Fibroblast of the conjunctiva (primary cell): ENCODE measurements at places on chromosomes 6 and 20.

GRCh38 chr6:30726506-30727413 is 6.6 kb downstream of the TUBB start:
- no peak for DNase-seq

- DNase-seq: no peak
Observed at GRCh38 chr20:57062696-57063270, 203.7 kb downstream of the BMP7 start.

DNA sequence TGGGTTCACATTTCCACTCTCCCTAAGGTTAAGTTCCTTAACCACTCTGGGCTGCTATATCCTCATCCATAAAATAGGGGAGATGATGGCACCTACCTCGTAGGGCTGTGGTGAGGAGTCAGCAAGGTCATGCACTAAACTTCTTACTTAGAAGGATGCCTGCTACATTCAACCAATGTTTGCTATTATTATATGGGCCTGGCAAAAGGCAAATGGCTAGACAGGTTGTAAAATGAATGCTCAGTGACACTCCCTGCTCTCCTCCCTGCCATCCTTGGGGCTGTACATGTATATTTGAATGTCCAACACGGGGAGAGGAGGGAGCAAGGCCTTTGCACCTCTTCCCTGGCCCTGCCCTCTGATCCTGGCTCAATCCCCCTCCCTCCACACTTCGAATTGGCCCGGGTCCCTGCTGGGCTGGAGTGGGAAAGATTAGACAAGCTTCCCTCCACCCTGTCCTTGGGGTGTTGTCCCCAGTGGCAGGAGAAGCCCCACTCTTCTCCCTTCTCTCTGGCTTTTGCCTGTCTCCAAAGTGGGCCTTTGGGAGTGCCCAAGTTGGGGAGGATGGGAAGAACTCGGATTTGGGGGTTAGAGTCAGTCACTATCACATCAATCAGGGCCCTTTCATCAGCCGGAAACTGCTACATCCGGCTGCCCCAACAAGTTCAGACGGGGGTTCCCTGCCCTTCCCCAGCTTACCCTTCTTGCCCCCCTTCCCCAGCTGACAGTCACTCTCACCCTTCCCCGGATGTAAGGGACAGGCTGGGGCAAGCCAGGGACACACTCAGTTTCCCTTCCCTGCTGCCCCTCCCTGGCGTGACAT is 36.3 kb upstream of the VEGFA start:
- no peak for DNase-seq

DNA sequence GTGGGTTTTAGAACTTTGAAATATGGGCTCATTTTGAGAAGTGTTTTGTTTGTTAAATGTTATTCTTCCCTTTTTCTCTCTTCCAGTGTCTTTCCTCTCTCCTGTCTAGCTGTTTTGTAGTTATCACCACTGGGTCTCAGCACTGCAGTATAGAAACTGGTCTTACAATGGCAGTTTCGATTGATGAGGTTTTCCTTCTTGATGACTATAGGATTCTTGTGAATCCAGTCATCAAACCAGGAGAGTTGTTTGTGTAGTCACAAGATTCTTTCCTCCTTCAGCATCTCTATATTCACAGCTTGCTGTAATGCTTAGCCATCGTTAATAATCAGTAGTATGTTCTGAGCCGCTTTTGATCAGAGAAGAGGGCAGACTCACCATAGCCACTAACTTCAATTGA is 172.3 kb downstream of the OGFRL1 start:
- DNase-seq: no peak

DNA sequence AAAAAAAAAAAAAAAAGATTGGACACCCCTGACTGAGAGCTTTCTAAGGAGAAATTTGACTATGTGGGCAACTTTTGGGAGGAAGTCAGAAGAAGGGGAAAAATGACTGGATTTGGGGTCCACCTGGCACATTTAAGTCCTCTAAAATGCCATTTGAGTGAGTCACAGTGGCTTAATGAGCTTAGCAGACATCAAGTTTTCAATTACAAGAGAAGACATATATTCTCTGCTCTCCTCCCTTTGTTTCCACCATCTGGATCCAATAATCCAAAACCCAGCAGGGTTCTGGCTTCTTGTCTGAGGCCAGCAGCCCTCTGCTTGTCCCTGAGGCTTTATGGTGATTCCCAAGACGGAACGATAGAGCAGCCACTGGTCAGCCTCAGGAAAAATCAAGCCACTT is 6.9 kb downstream of the PI3 start:
- DNase-seq: no peak

DNA sequence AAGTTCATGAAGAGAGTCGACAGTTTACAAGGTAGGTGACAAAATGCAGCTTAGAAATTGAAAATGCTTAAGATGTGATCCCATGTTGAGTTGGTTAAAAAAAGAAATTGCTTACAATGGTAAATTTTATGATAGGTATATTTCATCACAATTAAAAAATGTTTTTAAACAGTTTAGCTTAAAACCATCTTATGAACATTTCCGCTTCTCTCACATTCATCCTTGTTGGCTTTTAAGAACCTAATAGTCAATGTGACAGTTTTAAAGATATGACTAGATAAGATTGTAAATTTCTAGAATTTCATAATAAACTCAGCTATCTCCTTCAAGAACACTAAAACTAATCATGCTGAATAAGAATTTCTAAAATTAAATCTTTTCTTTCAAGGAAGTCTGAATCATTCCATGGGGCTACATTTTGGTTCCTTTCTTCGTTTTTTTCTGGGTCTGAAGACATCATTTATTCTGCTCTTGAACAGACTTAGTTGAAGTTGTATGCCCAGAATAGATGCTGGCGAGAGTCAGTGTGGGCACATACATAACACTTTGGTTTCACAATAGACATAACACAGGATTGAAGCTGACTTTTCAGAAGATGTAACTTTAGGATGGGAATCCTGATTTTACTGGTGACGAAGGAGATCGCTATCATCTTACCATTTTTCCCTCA is 35.9 kb upstream of the LTV1 start:
- DNase-seq: no peak

DNA sequence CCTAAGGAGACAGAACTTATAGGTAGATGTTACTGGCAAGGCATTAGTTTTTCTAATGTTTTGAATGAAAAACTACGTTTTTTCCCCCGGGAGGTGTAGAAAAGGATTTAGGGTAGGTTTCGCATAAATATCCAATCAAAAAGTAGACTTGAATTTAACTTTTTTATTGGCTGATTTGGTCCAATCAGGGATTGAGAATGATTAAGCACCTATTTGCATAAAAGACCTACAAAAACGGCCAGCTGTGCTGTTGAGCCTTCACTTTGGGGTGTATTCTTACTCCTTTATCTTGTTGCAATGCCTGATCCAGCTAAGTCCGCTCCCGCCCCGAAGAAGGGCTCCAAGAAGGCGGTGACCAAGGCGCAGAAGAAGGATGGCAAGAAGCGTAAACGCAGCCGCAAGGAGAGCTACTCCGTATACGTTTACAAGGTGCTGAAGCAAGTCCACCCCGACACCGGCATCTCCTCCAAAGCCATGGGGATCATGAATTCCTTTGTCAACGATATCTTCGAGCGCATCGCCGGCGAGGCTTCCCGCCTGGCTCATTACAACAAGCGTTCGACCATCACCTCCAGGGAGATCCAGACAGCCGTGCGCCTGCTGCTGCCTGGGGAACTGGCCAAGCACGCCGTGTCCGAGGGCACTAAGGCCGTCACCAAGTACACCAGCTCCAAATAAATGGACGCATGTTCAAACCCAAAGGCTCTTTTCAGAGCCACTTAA is 113.5 kb upstream of the BTN3A2 start:
- DNase-seq: peak; percentile 94

DNA sequence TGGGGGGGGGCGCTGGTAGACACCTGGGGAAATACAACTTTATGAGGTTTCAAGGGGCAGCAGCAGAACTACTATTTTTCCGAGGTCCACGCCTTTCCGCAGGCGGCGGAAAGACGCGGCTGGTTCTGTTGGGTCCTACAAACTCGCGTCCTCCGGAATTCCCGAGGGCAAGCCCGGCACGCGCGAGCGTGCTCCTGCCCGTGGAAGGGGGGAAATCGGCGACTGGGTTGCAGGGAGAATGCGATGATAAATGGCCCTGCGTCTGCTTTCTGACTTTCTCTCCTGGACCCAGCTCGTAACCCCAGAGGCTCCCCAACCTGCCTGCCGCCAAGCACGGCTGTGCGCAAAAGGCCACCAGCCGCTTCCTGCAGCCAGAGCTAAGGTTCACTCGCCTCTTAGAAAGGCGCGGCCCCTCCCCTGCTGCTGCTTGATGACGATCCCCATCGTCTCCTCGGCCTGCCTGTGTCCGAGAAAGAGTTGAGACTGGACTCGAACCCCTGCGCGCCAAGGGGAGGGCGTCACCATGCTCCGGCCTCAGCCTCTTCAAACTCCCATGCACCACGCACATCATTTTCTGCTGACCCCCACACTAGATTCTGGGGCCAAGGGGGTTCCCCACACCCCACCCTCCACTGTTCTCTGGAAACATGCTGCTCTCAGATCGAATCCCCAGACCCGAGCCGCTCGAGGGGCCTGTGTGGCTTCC is 6.7 kb downstream of the FOXA2 start:
- no peak for DNase-seq

- DNase-seq: peak; percentile 23
Observed at GRCh38 chr20:46174469-46175126, 56.5 kb downstream of the CD40 start.

- no peak for DNase-seq
Observed at GRCh38 chr6:47922391-47922790, 140.6 kb downstream of the OPN5 start.

DNA sequence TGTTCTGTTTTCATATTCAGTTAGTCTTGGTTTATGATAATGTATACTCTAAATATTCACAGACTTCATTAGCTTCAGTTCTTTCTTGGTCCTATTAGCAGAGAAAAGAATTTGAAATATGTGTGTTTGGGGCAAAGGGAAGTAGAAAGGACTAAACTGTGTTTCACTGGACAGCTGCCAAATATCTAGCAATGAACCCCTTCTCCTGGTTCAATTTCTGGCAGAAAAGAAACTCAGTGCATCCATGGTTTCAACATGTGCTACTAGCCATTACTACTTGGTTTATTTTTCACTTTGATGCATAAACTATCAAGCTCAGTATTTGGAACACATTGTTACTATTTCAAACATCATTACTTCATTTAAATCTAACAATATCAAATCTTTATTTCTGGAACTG is 43.6 kb downstream of the FBXL4 start:
- DNase-seq: no peak

- no peak for DNase-seq
Observed at GRCh38 chr20:44541992-44542391, 20.1 kb upstream of the SERINC3 start.

DNA sequence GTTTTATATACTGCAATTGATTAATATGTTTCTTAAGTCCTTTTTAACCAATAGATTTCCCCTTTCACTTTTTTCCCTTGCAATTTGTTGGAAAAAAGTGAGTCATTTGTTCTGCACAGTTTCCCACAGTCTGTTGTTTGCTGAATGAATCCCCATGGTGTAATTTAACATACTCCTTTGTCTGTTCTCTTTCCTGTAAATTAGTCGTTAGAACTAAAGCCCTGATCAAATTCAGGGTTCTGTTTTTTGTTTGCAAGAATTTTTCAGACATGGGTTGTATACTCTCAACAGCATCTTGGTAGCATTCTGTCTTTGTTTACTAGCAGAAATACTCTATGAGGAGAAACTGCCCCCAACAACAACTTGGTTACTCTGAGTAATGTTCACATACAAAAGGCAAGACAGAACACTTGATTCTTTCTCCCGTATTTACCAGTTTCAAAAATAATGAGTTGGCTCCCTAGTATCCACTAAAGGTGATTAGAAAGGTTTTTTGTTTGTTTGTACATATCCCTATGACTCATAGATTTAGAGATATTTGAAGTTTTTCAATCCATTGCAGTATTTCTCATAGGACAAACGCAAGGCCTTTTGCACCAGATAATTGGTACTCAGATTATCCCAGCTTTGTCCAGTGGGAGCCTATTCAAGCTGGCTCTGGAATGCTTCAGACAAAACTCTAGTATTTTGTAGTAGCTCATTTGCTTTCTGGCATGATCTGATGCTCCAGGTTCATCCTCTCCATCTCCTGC is 16.5 kb downstream of the BLOC1S5 start:
- DNase-seq: no peak

DNA sequence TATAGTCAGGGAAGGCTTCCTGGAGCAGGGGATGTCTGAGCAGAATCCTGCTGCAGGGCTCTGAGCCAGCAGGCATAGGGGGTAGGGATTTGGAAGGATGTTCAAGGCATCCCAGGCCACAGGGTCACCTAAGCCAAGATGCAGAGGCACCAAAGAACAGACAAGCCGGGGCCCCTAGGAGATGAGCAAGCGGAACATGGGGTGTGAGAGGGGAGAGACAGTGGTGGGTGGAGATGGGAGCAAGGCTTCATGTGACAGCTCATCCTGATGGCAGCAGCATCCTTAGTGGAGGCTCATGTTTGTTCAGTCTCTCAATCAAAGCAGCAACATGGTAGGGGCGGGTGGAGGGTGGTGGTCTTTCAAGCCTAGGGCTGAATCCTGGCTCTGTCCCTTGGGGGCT is 29.8 kb upstream of the TCP11 start:
- no peak for DNase-seq

GRCh38 chr6:99241905-99242534 is 107.5 kb downstream of the FAXC start:
- peak; percentile 4 for DNase-seq

DNA sequence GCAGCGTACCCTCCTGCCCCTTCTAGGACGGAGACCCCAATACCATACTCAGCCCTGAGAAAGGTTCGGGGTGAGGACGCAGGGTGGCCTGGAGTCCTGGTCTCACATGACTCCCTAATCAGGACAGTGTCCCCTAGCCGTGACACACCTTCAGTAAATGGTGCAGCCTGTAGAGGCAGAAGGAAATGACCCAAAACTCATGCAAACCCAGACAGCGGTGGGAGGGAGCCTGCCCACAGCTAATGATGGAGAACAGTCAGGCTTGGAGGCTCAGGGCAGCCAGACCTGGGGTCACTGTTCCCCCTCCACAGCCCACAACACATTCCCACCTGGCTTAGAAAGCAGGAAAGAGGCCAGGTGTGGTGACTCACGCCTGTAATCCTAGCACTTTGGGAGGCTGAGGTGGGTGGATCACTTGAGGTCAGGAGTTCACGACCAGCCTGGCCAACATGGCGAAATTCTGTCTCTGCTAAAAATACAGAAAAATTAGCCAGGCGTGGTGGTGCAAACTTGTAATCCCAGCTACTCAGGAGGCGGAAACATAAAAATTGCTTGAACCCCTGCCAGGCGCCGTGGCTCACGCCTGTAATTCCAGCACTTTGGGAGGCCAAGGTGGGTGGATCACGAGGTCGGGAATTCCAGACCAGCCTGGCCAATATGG is 8.8 kb upstream of the HMGA1 start:
- DNase-seq: no peak
